ENCODE measurements at places on chromosomes 6 and 20.
A peak's percentile ranks its signal among the peaks of the same experiment; 100 is the strongest.

- no peak for DNase-seq
These were observed 11.2 kb downstream of the AARS2 start for GRCh38 chr6:44301782-44302564.

DNA sequence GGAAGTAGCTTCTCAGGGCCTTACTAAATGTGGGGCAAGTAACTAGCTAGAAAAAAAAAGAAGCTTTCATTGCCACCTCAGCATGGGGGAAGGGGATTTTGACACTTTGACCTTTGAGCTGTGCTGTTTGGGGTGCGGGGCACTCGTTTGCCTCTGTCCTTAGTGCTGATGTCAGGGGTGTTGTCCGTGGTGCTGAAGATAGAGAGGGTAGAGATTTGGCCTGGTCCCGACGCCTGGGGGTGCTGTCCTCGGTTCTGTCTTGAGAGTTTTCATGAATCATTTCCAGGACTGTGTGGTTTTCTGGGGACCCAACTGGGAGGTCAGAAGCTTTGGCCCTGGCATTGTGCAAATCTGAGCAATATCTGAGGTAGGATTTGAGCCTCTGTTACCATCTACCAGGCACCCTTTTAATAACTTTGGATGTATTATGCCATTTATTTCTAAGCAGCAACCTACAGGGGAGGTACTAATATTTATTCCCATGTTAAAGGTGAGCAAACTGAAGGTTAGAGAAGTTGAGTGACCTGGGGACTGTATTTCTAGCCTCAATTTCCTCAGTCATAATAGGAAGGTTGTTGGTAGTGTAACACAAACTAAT lies 78.0 kb downstream of the DLGAP4 start:
- peak; percentile 33 for DNase-seq

DNA sequence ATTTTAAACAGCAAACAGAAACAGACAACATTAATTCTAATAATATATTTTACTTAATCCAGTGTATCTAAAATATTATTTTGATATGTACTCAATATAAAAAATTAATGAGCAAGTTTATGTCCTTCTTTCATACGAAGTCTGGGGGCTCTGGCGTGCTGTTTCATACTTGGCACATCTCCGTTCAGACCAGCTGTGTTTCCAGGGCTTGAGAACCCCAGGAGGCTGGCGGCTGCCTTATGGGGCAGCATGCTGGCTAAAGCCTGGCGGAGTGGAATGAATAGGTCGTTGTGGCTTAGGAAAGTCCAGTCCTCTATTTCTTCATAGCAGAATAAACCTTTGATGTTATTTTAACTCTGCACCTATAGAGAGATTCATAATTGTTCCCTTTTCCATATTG lies 43.3 kb downstream of the DUSP22 start:
- no peak for DNase-seq

GRCh38 chr20:25016471-25016870 lies 23.9 kb upstream of the APMAP start:
- DNase-seq: no peak

Data from fibroblast of skin of right quadriceps (primary cell).